Tibial nerve (tissue), 4 donors: ENCODE measurements at places on chromosomes 11 and 22. TPM values are rescaled to one million over a fixed set of nuclear protein-coding genes. Genes with fewer than 3 reads are reported as not detected.

The FDXACB1 gene
- 1.1 TPM for total RNA-seq

The CAVIN3 gene
- 557 TPM for total RNA-seq

The PGA3 gene
- total RNA-seq, result 11.1 TPM

GRCh38 chr22:30167734-30168133 lies 78.8 kb downstream of the LIF start:
- no peak for DNase-seq

DNA sequence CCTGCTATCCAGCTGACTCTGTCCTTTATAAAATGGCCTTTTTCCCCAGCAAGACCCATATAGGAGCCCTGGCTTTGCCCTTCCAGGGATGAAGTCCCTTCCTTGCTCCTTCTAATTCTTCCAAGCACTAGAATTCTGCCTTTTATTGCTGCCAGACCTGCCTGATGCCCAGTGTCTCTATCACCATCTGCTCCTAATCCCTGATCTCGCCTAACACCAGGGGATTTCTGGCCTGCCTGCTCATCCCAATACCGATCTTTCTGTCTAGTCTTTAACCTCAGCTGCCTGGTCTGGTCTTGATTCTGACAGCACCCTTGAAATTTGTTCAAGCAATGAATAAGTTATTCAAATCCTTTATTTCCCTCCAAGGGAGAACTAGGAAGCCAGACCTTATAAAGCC lies 150.2 kb downstream of the SPON1 start:
- DNase-seq, result no peak

DNA sequence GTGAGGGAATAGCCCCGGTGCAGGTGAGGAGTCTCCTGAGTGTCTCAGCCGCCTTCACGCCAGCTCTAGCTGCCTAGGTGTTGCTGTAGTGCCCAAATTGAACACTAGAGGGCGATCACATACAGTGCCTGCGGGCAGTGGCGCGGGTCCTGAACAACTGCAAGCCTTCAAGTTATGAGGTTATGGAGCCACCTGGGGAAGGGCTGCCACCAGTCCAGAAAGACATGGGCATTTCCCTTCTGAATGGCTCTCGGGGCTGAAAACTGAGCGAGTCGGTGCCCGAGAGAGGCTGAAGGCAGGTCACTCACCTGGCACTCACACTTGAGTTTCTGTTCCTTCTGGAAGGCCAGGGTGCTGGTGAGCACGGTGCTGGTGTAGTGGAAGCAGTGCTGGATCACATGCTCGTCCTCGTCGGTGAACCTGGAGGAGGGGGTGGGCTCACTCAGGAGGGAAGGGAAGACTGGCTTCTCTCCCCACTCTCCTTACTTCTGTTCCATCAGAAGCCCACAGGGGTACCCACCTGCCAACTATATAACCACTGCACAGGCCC lies 88.4 kb downstream of the PDE2A start:
- peak; percentile 84 for DNase-seq

GRCh38 chr22:36469094-36469710 lies 12.2 kb downstream of the TXN2 start:
- DNase-seq, result no peak

GRCh38 chr11:1122664-1123002 lies 35.1 kb upstream of the MUC5AC start:
- DNase-seq, result no peak
